ENCODE measurements at places on chromosomes 13 and 19.

- DNase-seq = no peak
These were observed 29.0 kb upstream of the SLITRK6 start for GRCh38 chr13:85828094-85828684.

DNA sequence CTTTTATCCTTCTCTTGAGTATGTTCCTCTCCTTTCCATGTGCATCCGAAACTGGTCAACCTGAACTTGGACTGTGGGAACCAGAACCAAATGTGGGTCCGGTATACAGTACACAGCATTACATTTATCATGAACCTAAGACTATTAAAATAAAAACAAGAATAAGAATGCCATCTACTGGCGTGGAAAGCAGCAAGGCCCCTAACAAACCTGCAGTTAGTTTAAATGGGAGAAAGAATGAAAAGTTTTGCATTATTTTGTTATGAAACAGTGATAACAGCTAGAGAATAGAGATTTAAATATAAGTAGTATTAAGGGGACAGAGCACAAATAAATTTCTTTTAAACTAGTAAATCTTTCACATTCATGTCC is 159.5 kb downstream of the RBM26 start:
- DNase-seq = no peak

DNA sequence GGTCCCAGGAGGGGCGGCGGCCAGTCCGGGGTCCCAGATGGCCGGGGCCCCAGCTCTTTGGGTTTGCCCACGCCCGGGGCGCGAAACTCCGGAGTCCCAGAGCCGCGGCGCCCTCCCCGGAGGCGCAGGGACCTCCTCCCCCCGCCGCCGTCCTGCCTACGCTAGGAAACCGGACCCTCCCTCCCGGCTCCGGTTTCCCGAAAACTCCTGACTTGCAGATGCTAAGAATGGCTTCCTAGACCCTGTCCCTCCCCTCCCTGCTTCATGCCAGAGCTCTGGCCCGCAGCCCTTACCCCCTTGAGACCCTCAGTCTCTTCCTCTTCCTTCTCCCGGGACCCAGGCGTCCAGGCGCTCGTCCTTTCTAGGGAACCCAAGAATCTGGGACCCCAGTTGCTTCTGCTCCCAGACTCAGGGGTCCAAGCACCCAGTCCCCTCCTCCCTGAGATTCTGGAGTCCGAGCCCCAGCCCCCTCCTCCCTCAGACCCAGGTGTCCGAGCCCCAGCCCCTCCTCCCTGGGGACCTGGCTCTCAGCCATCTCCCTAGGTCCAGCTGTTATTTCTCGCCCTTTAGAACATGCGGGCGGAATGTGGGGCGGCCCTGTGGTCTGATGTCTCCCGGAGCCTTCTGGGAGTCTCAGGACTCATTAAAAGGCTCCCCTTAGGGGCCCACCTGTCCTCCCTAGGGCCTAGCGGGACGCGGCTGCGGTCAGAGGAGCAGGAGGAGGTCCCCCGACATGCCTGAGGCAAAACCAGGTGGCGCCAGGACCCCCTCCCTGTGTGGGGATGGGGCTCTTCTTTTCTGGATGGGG is at the start of gene MYBPC2:
Gene MYBPC2 (plus strand): TSS at position 672 of the 808 bp plus-strand sequence. CDS start 62 bp downstream, at position 734.
- no peak for DNase-seq

GRCh38 chr13:49029570-49029969 is 53.9 kb downstream of the FNDC3A start:
- no peak for DNase-seq

GRCh38 chr19:39516270-39516669 is 1.3 kb downstream of the SELENOV start:
- no peak for DNase-seq

DNA sequence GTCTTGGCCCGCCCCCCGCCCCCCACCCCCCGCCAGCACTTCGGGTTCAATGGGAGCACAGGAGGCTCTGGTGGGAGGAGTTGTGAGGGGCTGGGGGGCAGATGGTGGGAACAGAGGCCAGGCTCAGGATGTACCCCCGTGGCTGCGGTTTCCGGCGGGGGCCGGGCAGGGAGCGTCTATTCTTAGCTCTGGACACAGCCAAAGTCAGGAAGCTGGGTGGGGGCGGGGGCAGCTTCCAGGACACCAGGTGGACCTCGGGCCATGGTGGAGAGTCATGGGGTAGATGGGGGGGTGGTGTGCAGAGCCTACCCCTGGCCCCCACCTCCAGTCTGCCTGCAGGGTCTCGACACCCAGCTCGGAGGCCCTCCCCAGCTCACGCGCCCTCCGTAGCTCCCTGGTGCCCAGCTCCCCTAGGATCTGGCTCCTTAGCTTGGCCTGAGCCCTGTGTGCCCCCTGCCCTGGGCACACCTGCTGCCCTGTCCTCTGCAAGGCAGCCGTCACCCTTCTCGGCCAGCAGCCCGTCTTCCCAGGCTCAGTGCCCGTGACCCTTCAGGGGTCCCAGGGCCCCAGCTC is 2.2 kb upstream of the TBXA2R start:
- no peak for DNase-seq

Data from activated CD8-positive, alpha-beta memory T cell treated with anti-CD3 and anti-CD28 coated beads for 48 hours (primary cell).